Activated naive CD8-positive, alpha-beta T cell treated with anti-CD3 and anti-CD28 coated beads, Interleukin-2, amount 10 ng/mL, durations not matched to agents 7 days and 5 days (primary cell): ENCODE measurements at places on chromosomes 6 and 20. TPM values are rescaled to one million over a fixed set of nuclear protein-coding genes. Genes with fewer than 3 reads are reported as not detected.
A peak's percentile ranks its signal among the peaks of the same experiment; 100 is the strongest.

DNA sequence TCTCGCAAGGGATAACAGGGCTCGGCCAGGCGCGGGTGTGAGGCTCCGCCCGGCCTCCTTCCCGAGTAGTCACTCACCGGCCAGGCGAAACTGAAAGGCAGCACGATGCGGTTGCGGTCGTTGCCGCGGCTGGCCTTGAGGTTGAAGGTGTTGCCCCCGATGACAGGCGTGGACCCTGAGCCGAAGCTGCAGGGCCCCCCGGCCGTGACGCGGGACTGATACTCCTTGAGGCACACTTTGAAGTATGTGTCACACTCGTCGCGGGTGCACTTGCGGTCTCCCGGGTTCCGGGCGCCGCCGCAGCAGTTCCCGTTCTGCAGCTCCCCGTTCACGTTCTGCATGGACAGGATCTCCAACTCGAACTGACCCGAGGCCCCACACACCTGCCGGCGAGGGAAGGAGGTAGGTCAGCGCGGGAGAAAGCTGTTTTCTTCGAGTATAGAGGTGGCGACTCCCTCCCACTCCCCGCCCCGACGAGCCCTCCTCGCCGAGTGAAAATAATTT, 1.1 kb downstream of the JAG1 start:
- H3K36me3 ChIP-seq = no peaks in the 10 kb centered on the region
- DNase-seq = peak; percentile 74
- peaks cover 18% of the 10 kb centered on the region for H3K4me1 ChIP-seq
- peak overlapping the region; percentile 85 for H3K4me3 ChIP-seq
- peaks cover 46% of the 10 kb centered on the region for H3K27me3 ChIP-seq
- H3K27ac ChIP-seq = peak overlapping the region; percentile 65

- no peak overlapping the region for H3K27ac ChIP-seq
- no peaks in the 10 kb centered on the region for H3K27me3 ChIP-seq
- H3K4me1 ChIP-seq = peaks cover 1% of the 10 kb centered on the region
- peaks cover 5% of the 10 kb centered on the region for H3K36me3 ChIP-seq
- DNase-seq = no peak
These were observed 270.6 kb downstream of the FARS2 start for GRCh38 chr6:5531853-5532375.

DNA sequence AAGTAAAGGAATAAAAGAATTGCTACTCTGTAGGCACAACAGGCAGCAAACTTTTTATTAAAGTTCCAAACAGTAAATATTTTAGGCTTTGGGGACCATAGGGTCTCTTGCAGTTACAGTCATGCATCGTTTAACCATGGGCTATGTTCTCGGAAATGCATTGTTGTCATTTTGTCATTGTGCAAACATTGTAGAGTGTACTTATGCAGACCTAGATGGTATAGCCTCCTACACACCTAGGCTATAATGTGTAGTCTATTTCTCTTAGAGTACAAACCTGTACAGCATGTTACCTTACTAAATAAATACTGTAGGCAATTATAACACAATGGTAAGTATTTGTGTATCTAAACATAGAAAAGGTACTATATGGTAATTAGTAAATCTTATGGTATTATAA, 54.7 kb downstream of the CDS2 start:
- DNase-seq = no peak
- H3K4me1 ChIP-seq = peaks cover 3% of the 10 kb centered on the region
- H3K27ac ChIP-seq = no peak overlapping the region
- no peaks in the 10 kb centered on the region for H3K27me3 ChIP-seq

- H3K4me1 ChIP-seq = peaks cover 28% of the 10 kb centered on the region
- peak; percentile 53 for DNase-seq
- peaks cover 61% of the 10 kb centered on the region for H3K27me3 ChIP-seq
- H3K27ac ChIP-seq = peak overlapping the region; percentile 21
- no peaks in the 10 kb centered on the region for H3K36me3 ChIP-seq
These were observed 25.4 kb downstream of the SLC17A9 start for GRCh38 chr20:62977613-62978560.

DNA sequence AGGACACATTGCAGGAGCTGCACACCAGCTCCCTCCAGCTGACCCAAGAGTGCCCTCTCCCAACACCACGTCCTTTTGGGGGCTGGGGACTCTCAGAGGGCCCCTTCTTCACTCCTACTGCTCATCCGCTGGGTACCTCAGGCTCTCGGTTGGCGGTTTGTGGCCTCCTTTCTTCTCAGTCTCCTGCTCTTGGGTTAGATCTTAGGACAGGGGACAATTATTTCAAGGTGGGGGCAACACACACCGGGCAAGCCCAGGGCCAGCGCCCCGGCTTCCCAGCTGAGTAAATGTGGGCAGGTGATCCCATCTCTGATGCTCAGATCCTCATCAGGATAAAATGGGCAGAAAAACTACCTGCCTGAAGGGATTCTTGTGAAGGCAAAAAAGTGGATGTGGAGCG, 1.1 kb downstream of the TCF15 start:
- DNase-seq = no peak
- no peaks in the 10 kb centered on the region for H3K36me3 ChIP-seq
- H3K4me3 ChIP-seq = no peak overlapping the region
- H3K27ac ChIP-seq = no peak overlapping the region

GRCh38 chr6:105372849-105373182, 30.1 kb downstream of the PREP start:
- no peak overlapping the region for H3K4me3 ChIP-seq
- no peaks in the 10 kb centered on the region for H3K4me1 ChIP-seq
- no peak overlapping the region for H3K27ac ChIP-seq
- no peaks in the 10 kb centered on the region for H3K27me3 ChIP-seq
- H3K36me3 ChIP-seq = peaks cover 40% of the 10 kb centered on the region

DNA sequence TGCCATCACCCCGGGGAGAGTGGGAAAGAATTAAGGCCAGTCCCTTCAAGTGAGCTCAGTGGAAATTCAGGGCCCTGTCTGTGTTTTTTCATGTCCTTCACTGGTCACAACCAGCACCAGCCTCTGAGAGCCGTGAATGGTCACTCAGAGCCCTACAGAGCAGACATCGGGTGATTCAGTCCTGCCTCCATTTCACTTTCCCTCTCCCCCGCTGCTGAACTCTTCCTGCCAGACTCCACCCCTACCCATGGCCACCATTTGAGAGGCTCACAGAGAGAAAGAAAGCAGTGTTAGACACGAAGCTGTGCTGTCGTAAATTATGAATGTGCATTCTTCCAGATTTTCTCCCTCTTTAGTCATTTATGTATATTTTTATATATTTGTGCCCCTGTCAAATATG, 5.4 kb downstream of the R3HDML start:
- no peak overlapping the region for H3K4me3 ChIP-seq
- no peaks in the 10 kb centered on the region for H3K4me1 ChIP-seq
- no peaks in the 10 kb centered on the region for H3K27me3 ChIP-seq
- no peak overlapping the region for H3K27ac ChIP-seq

Gene SEMG1
- not detected for total RNA-seq

Gene SCRT2
- total RNA-seq = not detected

Gene DEFB132
- total RNA-seq = not detected

Gene NMBR
- total RNA-seq = not detected
